ENCODE measurements at places on chromosomes 12 and 14.

GRCh38 chr12:115481141-115481540 is 796.4 kb downstream of the MED13L start:
- DNase-seq = no peak

DNA sequence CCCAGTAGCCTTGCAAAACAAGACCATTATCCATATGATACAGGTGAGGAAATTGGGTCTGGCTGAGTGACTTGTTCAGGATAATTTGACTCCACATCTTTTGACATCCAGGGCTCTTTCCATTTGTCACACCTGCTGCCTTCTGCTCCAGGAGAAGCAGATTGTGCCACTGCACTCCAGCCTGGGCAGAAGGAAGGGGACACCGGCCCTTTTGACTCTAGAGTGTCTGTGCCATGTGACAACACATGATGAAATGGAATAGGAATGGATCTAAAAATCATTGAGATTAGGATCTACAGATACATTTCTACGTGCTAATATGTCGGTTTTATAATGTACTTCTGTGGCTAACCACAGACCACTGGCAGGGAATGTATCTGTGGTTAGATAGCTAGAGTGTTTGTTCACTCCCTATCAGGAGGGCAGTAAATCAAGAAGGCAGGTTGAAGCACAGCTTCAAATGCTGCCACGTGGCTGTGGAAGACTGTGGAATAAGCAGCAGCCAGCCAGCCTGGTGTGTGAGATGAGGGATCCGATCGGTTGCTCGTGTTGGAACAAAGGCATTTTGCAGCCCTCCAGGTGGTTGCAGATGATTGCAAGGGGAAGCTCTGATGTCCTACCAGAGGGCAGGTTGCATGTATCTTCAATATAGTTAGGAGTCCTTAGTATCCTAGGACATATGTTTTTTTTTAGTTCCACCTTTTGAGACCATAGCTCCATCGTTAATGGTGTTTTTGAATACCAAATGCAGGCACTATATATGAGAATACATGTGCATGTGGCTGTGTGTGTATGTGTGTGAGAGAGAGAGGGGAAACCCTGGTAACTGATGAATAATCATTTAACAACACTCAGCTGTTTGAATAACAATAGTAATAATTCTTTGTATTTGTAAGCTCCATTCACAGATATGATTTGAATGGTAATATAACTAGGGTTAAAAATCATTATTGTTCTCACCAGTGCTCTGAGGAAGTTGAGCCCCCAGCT is 28.6 kb downstream of the EML1 start:
- no peak for DNase-seq

GRCh38 chr12:54141431-54142113 is 47.2 kb downstream of the SMUG1 start:
- DNase-seq = no peak

GRCh38 chr14:81535396-81536164 is 1.9 kb upstream of the SEL1L start:
- DNase-seq = no peak

- DNase-seq = no peak
Measured at GRCh38 chr12:56161690-56162351, 3.7 kb downstream of the MYL6 start.

GRCh38 chr14:27114180-27114579 is 516.3 kb upstream of the NOVA1 start:
- no peak for DNase-seq

GRCh38 chr12:44117337-44117736 is 281.5 kb downstream of the TMEM117 start:
- no peak for DNase-seq

- no peak for DNase-seq
Measured at GRCh38 chr14:75393794-75394193, 34.0 kb upstream of the JDP2 start.

GRCh38 chr12:131491916-131492490 is 218.9 kb upstream of the SFSWAP start:
- DNase-seq = no peak

- DNase-seq = no peak
Measured at GRCh38 chr14:23376482-23377197, at the start of gene CMTM5. Gene CMTM5 (plus strand): TSS chr14:23377046. CDS start chr14:23377252, 206 bp downstream.

DNA sequence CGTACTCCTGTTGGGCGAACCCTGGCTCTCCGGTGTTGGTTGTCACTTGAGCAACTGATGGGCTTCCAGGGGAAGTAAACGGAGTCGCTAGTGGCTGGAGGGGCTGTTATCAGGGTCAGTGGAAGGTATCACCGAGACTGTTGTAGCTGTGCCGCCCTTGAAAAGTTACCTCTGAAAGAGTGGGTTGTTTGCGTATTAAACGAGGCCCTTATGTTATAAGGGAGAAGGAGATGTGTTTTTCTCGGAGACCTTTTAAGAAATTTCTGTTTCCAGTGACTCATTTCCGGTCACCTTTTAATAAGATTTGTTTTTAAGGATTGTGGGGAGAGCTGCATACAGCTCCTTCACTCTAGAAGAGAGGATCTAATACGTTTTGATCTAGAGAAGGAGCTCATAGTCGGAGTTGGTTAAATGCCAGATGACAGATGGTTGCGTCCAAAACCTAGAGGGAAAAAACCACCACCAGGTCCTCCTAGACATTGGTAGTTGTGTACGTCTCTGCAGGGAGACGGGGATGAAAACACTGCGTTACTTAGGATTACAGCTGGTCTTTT is 750 bp upstream of the DBX2 start:
- DNase-seq = no peak

DNA sequence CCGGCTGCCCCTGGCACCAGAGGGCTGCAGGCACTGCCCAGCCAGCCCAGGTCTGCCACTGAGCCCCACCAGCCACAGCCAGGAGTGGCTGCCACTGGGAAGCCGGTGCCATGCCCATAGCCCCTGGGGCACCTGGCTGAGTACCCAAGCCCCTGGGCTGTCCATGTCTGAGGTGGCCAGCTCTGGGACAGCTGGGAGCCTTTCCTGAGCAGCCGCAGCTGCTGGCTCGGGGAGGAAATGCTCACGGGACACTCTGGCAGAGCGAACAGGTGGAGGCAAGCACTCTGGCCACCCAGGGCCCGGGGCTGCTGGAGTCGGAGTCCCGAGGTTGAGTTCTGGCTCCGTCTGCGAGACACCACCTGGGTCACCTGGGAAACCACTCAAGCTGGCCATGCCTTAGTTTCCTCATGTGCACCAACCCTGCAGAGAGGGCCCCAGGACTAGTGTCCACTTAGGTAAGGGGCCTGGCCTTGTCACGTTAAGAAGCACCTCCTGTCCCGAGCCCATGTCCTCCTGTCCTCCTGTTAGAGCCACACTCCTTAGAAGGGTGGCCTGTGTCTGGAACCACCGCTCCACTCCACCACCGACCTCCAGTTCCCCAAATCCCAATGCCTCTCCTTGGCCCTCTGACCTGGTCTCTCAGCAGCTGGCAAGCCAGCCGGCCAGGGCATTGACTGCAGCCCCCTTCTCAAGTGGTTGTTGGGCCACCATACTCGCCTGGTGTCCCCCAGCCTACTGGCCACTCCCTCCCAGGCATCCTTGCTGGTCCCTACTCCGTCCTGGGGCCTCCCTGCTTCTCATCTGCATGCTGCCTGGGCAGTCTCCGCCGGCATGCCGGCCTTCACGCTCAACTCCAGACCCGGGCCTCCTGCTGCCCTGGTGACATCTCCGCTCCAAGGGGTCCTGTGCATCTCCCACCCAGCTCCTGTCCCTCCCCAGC is 45.3 kb downstream of the BEGAIN start:
- DNase-seq = no peak

GRCh38 chr12:89874146-89874545 is 165.5 kb upstream of the ATP2B1 start:
- peak; percentile 20 for DNase-seq

- DNase-seq = no peak
Measured at GRCh38 chr12:107547389-107547788, 138.2 kb upstream of the PWP1 start.

DNA sequence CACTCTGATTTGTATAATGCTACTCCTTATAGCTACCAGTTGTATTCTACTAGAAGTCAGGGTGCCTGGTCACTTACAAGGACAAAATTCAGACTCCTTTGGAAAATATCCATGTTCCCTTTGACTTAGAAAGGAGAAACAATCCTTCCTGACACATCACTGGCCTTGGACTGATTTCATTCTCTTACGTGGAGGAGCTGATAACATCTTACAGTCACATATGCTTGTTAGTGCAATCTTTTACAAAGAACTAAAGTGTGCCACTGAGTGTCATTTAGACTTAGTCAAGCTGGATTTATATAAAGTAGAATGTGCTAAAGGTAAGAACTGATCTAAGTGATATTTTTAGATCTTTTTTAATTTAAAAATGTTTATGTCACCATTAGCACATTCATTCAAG is 131.0 kb upstream of the TMTC2 start:
- DNase-seq = no peak

- peak; percentile 23 for DNase-seq
Measured at GRCh38 chr12:10098791-10099190, at the start of gene CLEC1A. Gene CLEC1A (minus strand): TSS chr12:10098985. CDS start chr12:10098922, 63 bp downstream.

DNA sequence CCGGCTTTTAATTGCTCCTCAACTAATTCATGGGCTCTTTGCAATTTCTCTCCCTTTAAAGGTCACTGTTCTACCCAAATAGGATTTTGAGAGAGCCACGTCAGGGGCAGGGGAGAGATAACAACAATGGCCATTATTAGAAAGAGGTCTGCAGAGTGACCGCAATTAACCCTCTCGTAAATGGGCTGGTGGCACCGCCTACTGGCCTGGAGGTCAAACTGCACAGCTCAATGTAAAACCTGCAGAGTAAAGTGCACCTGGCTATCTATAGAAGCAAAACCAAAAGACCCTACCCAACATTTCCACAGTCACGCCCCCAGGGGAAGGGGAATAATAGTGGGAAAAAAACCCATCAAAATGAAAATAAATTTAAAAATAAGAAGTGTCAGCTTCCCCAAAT is 21.6 kb upstream of the CLEC4E start:
- no peak for DNase-seq

GRCh38 chr14:105088812-105089745 is 23.8 kb upstream of the GPR132 start:
- no peak for DNase-seq

Data from left ventricle myocardium inferior (tissue), 1 donor.